ENCODE measurements at places on chromosomes 11 and 22.

- DNase-seq, result no peak
These were observed 516.9 kb upstream of the TENM4 start for GRCh38 chr11:79957702-79958101.

GRCh38 chr11:125289419-125290098 lies 125.0 kb downstream of the PKNOX2 start:
- DNase-seq, result no peak

DNA sequence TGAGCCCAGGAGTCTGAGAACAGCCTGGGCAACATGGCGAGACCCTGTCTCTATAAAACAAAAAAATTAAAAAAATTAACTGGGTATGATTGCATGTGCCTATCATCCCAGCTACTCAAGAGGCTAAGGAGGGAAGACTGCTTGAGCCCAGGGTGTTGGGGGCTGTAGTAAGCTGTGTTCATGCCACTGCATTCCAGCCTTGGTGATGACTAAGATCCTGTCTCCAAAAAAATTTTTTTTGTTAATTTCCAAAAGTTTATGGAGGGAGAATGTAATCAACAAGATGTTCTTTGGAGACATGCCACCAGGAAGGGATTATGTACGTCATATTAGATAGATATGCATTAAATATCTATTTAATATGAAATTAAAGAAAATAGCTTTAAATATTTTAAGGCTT lies 267.5 kb downstream of the SBF2 start:
- no peak for DNase-seq

DNA sequence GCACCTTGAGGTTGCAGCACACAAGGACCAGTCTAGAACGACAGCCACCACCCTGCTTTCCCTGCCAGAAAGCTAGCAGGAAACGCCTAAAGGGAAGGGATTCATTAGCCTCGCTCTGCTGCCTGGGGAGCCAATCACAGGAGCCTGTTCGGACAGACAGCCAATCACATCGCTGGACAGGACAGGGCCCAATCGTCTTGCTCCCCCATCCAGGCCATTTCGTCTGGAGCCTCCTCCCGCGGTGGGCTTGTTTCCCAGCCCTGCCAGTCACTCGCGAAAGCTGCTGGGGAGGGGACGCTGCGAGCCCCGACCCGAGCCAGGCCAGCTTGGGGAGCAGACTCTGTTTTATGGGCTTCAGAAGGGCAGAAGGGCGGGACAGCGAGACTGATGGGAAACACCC lies 79.8 kb upstream of the NCAM1 start:
- no peak for DNase-seq

DNA sequence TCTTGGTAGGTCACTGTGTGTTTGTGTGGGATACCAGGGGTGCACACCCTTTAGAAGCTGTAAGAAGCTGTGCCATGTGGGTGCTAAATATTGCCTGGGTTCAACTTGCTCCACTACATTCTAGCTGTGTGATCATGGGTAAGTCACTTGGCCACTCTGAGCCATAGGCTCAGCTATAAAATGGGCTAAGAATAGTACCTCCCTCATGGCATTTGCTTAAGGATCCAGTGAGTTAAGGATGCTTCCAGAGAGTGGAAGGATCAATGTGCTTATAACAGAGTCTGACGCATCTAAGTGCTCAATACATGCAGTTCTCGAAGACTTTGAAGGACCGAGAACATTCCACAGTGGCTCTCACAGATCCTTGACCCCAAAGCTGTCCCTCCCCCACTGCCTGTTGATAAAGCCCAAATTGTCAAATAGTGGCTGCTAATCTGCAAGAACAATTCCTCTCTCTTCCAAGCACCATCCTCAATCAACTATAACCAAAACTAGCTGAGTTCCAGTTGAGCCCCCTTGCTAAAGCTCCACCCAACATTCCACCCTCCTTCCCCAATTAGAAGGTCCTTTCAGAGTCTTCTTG lies 13.2 kb upstream of the TMPRSS6 start:
- no peak for DNase-seq
